ENCODE measurements at places on chromosomes 6 and 20.

DNA sequence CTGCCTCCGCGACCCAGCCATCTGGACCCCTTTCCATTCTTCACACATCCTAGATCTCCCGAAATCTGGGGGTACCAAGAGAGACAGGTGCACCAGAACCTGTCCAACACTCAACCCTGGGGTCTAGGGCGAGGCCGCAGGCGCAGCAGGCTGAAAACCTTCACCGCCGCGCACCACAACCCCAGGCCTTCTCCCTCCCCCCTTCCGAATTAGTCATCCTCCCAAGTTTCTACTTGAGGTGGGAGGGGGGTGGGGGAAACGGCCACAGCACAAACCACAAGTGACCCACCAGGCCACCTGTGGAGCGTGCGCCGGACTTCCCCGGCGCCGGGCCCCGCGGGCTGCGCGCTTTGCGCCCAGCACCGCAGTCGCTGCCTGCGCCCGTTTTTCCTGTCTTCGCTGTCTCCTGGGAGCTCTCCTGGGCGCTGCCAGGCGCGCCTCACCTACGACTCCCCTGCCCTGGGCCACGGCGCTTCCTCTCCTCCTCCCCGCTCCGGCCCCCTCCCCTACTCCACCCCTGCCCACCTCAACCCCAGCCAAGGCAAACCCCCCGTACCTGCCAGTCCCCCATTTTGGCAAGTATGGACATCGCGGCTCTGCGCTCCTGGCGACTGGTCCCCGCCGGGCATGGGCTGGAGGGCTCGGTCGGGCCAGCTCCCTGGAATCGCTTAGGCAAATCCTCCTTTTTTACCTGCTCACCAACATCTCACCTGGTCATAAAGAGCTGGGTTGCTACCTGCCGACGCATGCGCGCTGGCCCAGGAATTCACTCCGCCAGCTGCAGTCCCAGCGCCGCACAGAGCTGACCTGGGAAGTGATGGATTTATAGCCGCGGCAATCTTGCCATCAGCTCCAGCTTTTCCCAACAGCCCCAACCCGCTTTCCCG lies 4.2 kb upstream of the TFAP2A start:
- DNase-seq: no peak

DNA sequence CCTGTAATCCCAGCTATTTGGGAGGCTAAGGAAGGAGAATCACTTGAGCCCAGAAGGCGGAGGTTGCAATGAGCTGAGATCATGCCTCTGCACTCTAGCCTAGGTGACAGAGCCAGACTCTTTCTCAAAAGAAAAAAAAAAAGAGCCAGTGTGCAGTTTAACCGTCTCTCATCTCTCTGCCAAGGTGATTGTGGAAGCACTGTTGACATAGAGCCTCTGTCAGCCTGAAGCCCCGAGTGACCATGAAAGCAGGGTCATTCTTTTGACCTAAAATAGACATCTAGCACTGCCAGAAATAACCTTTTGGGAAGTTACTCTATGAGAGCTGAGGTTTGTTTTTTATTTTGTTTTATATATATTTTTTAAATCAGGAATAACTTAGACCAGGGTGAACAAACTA lies 7.4 kb downstream of the DEFB127 start:
- no peak for DNase-seq

DNA sequence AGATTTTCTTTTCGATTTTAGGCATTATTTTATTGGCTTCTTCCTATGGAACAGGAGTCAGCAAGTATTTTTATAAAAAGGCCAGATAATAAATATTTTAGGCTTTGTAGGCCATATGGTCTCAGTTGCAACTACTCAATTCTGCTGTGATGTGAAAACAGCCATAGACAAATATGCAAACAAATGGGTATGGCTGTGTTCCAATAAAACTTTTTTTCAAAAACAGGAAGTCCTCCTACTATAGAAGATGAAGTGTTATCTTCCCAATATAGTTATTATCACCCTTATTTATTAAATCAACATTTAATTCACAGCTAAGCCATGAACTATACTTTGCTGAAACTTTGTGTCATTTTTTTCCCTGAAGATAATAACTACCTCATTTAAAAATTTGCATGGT lies 57.2 kb downstream of the CHD6 start:
- no peak for DNase-seq

DNA sequence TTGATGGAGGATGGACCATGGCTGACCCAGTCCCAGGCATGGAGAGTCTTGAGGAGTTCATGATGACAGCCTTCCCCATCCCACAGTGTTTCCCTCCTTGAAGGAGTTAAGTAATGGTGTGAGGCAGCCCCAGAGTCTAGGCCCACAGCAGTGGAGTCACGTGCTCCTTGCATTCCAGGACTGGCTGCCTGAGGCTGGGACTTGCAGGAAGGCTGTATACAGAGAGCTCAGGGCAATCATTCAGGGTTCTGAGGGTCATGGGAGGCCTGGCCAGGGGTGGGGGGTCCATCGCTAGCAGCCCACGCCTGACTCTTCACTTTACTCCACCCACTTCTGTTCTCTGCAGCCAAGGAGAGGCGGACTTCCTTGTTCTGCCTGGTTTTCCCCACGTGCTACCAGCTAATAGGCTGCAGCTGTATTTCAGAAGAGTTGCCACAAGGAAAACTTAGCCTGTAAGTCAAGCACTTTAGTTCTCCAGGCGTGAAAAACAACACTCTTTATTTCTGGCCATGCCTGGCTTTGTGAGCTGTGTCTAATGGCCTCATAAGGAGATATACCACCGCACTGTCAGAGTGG lies 272.5 kb downstream of the DHX35 start:
- DNase-seq: no peak

DNA sequence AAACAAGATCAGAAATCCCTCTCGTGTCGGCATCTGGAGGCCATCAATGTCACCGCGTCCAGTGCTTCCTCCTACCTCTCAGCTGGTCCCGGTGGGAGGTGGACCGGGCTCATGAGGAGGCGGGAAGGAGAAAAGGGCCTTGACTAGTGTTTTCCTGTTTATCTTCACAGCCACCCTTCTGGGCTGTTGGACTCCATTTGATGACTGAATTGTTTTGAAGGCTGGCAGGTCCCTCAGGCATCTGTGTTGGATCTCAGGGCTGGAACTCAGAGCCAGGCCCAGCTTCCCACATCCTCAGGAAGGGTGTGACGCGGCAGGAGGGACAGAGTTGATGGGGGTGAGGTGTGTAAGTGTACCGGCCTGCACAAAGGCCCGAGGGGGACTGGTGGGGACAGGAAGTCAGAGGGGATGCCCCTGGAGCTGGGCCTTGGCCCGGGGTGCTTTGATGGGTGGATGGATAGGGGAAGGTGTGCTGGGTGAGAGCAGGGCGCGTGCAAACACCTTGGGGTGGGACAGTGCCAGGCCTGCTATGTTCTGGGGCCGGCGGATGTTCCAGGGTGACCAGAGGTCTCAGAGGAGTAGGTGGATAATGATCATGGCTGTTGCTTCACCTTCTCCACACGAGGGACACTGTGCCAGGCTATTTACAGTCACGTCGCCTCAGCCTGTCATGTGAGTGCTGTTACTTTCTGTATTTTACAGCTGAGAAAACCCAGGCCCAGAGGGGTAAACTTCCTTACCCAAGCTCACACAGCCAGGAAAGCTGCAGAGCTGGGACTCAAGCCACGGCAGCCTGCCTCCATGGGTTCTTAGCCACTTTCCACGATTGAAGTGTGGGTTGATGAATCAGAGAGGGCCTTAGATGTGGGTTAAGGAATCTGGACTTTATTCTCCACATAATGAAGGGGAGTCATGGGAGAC lies 17.9 kb upstream of the CHMP4B start:
- DNase-seq: no peak

DNA sequence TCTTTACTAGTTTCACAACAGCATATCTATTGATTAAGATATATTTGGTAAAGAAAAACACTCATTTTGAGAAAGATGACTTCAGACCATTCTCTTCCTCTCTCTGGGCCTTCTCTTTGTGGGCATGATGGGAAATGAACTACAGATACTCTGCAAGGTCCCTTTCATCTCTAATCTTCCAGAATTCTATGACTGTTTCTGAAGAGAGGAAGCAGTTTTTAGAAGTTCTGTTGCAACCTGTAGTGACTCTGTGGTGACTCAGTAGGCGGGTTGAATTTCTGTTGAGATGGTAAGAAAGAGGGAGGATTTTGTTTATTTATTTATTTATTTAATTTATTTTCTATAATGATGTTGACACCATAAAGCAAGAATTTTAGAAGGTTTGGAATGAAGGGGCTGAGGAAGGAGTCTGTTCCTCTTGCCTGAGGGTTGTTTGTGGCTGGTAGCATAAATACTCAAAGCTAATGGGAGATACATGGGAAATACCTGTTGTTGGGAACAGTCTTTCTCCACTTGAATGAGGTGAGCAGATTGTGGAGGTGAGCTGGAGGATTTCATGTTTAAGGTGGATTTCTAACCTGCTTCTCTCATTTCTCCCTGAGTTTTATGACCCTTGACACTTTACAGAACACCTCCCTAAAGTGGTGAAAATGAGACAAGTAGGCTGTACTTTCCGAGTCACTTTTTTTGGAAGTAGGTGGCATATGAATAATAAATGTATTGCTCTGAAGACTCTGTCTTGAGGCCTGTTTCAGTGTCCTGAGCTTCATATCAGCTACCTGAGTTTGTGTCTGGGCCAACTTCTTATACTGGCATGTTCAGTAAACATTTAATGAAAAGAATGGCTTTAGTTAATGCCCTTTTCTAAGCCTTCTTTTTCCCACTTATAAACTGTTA lies 15.0 kb downstream of the ACSS2 start:
- DNase-seq: no peak

GRCh38 chr6:17418281-17419188 lies 25.1 kb downstream of the CAP2 start:
- DNase-seq: peak; percentile 5

GRCh38 chr6:30891816-30892538 lies 7.7 kb downstream of the DDR1 start:
- no peak for DNase-seq

DNA sequence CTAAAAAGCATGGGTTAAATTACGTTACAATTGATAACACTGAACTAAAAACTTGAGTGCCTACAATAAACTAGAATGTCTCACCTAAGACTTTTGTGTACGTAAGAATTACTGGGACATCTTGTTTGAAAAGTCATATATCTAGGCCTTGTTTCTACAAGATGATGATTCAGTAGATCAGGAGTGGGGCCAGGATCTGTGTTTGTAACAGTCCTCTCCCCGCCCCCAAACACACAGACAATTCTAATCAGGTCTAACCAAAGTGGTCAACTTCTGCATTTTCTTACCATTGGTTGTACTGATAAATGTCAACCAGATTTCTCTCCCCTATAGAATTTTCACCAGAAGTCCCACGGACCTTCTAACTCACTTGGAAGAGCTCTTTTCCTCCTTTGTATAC lies 56.9 kb downstream of the RAMACL start:
- no peak for DNase-seq

GRCh38 chr6:39018103-39018502 lies 30.5 kb upstream of the GLP1R start:
- no peak for DNase-seq

DNA sequence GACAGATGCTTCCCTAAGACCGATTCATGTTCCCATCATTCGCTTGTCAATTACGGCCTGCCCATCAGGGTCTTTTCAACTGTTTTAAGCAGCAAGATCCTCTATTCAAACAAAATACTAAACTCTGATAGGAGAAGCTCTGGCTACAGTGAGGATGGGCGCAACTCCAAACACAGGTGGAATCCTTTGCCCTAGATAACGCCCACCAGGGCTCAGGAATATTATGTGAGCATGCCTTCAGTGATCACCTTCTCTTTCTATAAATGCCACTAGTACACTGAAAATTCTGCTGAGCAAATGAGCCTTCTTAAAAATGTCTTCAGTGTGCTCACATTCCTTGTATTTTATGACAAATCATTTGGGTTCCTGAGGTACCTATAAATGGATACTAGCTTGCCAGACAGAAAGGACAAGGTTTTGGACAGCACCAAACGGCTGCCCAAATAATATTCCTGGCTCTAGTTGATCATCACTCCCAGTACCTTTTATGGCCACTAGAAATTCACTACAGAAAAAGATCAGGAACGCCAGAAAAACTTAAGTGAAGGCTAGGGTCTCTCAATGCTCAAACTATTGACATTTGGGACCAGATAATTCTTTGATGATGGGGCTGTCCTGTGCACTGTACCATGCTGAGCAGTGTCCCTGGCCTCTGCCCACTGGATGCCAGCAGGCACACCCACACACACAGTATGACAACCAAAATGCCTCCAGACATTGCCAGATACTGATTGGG lies 13.1 kb downstream of the ZNF217 start:
- no peak for DNase-seq

GRCh38 chr6:120965814-120966213 lies 368.5 kb downstream of the TBC1D32 start:
- DNase-seq: no peak

- no peak for DNase-seq
Measured at GRCh38 chr6:137723273-137724017, 143.6 kb upstream of the TNFAIP3 start.

DNA sequence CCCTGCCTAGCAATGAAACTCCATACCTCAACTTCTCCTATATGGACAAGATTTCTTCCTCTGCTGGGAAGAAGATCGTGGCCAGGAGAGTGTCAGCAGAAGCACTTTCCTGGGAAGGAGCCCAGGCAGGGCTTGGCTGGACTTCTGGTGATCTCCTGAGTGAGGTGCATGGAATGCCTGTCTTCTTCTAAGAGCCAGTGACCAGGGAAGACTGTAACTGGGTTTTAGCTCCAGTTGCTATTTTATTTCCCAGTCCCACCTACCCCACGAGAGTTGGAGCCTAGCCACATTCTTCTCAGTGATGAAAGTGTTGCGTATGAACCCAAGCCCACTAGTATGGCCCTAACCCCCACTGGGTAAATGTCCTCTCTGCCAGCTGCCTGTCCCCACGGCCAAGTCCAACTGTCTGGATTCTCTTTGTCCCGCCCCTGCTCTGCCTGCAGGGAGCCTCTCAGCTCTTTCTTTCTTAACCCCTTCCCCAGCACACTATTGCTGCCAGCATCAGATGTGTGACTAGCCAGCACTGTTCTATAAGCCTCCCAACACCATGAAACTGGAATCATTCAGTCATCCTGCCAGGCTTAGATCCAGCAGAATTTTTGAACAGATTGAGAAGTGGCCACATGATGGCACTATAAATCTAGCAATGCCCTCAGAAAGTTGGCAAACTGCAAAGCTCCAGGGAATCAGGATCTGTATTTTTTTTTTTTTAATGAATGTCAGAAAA lies 69.8 kb upstream of the FAM184A start:
- DNase-seq: peak; percentile 15

- no peak for DNase-seq
Measured at GRCh38 chr20:38631155-38632022, 29.8 kb downstream of the ARHGAP40 start.

- no peak for DNase-seq
Measured at GRCh38 chr6:16316741-16317251, 78.4 kb downstream of the GMPR start.

GRCh38 chr20:21523895-21524294 lies 10.0 kb upstream of the NKX2-2 start:
- no peak for DNase-seq

DNA sequence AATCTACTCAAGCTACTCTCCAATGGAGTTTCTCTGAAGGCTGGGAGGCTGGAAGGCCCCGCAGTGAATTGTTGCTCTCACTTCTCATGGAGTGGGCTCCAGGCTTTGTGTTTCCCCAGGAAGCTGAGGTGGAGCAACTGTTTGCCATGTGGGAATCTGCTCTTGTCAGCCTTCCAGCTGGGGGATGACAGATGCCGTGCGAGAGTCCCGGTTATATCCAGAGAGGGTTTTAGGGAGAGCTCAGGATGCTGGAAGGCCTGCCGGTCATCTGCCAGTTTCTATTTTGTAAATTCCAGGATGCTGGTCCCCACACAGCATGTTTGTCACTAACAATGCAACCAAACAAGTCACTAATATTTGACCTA lies 98.2 kb upstream of the NAA20 start:
- no peak for DNase-seq

Measured in NT2/D1 (cell line).